ENCODE measurements at places on chromosomes 16 and 17.

DNA sequence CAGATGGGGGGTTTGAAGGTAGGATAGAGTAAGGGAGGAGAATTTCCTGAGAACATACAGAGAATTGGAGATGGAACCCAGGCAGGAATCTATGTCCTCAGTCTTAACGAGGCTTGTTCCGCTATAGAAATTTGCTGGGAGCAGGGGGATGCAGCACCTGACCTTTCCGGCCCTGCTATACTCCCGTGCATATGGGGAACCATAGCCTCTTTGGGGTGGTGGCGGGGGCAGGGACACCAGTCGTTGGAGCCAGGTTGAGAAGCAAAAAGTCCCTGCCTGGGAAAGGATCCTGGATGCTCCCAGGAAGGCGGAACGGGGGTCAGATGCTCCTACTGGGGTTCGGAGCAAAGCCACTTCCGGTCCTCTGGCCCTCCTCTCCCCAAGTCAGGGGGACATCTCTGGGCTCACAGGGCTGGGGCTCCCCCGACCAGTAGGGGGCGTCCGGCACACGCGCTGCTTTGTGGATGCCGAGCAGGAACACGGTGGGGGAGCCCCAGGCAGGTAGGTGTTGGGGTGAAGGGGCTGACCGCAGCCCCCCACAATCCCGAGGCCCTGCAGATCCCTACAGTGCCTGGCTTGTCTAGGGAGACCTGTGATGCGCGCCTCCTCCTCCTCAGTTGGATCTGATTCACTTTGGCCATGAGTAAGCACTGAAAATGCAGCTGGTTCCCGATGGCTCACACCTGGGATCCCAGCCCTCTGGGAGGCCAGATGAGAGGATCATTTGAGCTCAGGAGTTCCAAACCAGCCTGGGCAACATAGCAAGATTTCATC lies 15.5 kb upstream of the TFAP4 start:
- no peak for DNase-seq

DNA sequence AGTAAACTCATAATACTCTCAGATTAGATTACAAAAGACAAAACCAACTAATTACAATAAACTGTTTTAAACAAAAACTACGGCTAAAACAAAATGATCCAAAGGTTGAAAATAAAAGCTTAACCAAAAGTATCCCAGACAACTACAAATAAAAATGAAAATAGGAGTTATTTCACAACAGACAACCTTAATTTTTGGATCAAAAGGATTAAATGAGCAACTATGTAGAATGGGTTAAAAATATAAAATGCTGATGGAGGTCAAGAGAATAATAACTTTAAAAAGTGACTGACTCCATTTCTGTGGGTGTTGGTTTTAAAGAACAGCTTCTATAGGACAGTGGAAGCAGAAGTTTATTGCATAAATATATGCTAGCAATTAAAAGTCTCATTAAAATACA lies 28.6 kb downstream of the METTL16 start:
- no peak for DNase-seq

- DNase-seq = no peak
Measured at GRCh38 chr17:44887971-44888954, 11.0 kb downstream of the EFTUD2 start.

- DNase-seq = no peak
Measured at GRCh38 chr16:85301231-85301630, 189.0 kb upstream of the CIBAR2 start.

- DNase-seq = no peak
Measured at GRCh38 chr17:57649731-57650484, 95.2 kb downstream of the CCDC182 start.

DNA sequence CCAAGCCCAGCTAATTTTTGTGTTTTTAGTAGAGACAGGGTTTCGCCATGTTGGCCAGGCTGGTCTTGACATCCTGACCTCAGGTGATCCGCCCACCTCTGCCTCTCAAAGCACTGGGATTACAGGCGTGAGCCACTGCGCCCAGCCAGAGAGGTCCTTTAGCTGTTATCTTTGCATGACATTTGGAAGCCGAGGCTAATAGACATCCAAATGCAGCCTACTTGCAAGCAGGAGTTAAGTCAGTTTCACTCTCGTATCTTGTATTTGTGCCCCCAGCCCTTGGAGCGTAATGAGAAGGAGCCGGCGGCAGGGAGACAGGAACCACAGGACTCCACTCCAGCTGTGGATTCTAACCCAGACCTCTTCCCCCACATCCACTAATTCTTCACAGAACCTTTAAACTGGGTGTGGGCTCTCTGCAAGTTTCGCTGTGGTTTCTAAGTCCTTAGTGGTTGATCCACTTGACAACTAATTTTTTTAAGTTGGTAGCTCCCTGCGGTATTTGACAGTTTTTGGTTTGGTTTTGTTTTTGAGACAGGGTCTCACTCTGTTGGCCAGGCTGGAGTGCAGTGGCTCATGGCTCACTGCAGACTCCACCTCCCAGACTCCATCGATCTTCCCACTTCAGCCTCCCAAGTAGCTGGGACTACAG lies 3.1 kb upstream of the CYTH1 start:
- no peak for DNase-seq

DNA sequence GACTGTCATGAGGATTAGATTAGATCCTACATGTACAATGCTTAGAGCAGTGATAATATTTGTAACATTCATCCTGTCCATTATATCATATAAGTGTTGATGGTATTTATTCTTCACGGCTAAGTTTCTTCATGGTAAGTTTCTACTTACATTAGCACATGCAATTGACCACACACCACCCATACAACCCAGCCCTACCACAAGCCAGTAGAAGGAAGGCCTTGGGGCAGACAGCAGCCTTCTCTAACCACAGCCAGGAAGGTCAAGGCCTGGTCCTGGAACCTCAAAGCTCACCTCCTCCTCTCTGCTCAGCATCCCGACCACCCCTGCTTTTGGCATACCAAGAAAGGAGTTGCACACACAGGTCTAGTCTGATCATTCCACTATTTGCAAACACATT lies 245.2 kb upstream of the SDK2 start:
- no peak for DNase-seq

GRCh38 chr16:54808890-54809289 lies 121.8 kb upstream of the IRX5 start:
- no peak for DNase-seq

DNA sequence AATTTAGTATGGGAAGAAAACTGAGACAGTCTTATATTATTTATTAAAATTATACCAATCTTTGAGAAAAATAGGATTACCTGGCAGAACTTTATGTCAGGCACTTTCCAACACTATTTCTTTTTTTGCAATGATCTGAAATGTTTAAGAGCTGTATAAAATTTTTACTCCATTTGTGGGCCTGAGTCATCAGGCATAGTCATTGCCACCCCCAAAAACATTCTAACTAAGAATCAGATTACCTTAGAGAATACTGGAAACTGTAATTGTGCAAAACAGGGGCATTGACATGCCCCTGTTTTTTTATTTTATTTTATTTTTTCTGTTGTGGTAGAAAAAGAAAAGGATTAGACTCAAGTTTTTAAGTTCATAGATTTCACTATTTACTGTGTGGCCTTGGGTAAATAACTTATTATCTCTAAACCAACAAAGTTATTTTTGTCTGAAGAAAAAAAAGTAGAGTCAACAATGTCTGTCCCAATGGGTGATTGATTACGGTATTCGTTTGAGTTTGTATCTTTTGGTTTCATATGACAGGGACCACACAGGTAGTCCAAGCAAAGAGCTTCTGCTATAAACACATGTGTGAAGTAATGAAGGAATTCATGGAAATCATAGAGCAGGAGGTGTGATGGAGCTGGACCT lies 24.6 kb downstream of the VAT1L start:
- no peak for DNase-seq

DNA sequence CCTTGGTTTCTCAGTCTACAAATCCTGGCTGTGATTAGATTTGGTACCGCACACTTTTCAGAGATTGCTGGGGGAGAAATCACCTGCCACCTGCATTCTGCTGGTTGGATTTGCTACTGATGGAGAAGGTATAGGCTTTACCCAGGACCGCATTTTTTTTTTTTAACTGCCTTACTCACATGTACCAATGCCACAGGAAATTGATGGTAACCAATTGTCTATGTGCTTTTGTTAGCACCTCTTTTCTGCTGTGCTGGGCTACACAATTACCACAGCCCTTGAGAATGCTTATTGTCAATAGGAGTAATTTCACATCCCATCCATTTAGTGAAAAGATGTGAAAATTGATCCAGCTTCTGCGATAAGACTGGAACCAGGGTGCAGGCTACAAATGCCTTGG lies 74.4 kb upstream of the TANC2 start:
- no peak for DNase-seq

GRCh38 chr17:41048441-41048840 lies 1.3 kb upstream of the KRTAP2-1 start:
- no peak for DNase-seq

DNA sequence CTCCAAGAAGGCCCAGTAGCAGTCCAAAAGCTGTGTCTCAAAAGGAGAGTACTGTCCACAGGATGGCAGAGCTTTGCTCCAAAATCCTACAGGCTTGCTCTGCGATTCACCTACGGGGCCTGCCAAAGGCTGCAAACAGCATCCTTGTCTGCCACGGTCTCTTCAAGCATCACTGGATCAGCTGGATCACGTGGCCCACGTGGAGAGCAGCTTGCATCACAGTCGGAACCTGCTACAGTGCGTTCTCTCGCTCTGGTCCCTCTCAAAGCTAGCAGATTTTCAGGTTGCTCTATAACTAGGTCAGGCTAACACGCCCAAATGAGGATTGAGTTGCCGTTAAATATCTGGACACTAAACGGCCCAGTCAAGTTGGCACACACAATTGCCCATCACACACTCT lies 8.4 kb upstream of the TIMM22 start:
- peak; percentile 91 for DNase-seq

GRCh38 chr17:10099051-10099571 lies 99.3 kb downstream of the GAS7 start:
- no peak for DNase-seq

GRCh38 chr16:11034481-11034931 lies 90.1 kb downstream of the CLEC16A start:
- DNase-seq = no peak

- no peak for DNase-seq
Measured at GRCh38 chr17:57645950-57646665, 99.0 kb downstream of the CCDC182 start.

DNA sequence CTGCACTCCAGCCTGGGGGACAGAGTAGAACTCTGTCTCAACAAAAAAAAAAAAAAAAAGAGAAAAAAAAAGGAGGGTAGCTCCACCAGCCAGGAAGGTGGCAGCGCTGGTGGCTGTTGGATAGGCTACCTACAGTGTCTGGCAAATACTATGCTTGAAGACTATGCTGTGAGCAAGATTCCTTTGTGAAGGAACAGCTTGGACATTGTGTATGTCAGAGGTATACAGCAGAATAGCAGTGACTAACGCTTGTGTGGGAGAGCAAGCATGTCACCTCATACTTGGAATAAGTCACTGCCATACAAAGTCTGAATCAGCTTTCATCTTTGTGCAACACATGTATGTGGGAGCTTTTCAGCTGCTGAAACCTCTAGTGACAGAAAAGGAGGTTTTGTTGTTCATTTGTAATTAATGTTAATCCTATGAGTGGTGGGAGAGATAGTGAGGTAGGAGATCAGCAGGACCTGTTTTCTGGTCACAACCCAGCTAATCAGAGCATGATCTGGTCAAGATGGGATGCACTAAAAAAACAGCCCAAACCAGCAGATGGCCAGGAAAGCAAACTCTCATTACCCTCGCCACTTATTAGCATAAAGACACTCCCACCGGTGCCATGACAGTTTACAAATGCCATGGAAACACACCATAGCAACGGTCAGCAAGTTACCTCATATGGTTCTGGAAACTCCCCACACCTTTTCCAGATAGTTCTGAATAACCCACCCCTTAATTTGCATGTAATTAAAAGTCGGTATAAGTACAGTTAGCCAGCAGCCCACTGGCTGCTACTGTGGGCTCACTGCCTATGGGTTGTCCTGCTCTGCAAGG lies 6.8 kb upstream of the ITGAD start:
- DNase-seq = no peak

DNA sequence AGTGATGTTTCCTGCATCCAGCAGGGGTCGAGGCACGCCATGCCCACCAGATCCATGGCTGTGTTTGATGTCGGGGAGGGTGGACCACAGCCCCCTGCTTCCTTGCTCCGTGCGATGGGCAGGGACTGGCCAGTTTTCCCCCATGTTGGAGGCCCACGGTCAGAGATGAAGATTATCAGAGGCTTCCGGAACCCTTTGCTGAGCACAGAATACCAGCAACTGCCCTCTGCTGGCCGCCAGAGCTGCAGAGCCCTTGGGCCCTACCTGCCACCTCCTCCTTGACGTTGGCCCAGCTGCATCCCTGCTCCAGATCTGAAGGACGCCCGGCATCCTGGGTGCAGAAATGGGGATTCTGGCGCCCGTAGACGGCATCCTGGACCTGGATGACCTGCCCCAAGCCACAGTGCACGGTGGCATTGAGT lies 23.7 kb upstream of the BCO1 start:
- no peak for DNase-seq

- DNase-seq = no peak
Measured at GRCh38 chr16:77589071-77589765, 133.1 kb upstream of the NUDT7 start.

- no peak for DNase-seq
Measured at GRCh38 chr16:84369105-84369504, 767 bp downstream of the ATP2C2 start.

GRCh38 chr16:58495521-58496331 lies 4.2 kb upstream of the NDRG4 start:
- no peak for DNase-seq

- DNase-seq = no peak
Measured at GRCh38 chr17:54947396-54947795, 21.1 kb downstream of the COX11 start.

DNA sequence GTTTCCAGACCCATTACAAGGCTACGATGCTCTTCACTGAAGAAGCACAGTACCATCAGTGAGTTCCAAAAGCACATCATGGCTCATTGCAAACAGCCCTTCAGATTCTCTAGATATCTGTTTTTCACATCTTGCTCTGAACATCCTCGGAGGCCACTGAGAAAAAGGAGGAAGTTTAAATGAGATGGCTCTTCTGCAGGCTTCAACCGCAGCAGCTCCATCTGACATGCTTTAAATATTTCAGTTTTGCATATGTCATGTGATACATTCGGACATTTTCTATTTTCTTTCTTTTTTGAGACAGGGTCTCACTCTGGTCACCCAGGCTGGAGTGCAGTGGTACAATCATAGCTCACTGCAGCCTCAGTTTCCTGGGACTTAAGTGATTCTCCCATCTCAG lies 396.8 kb downstream of the NPIPA8 start:
- no peak for DNase-seq

DNA sequence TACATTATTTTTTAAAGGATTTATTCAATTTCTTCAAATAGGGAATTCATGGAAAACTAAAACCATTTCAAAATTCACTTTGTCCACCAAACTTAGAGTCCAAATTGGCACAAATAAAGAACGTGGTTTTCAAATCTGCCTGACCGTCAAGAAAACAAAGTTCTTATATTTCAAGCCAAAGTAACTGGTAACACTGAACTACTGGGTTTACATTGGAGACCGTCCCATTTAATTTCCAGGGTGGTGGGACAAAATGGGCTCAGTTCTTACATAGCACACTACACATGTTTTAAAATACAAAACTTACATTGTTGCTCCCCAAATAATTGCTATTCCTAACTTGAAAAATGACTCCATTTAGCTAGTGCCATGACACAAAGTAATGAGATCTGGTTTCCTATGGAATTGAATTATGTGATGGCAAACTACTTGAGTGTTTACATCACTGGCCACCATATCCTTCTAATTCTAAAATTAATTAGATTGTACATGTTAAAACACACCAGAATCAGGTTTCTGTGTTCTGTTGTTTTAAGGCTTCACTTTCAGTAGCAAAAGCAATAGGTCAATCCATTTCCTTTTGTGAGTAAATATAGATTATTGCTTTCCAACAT lies 6.5 kb downstream of the PSME3IP1 start:
- DNase-seq = no peak

- no peak for DNase-seq
Measured at GRCh38 chr17:38751144-38751807, 1.3 kb upstream of the PSMB3 start.

Measured in cerebellar nuclear complex (tissue), 1 donor.